ENCODE measurements at places on chromosomes 13 and 19.

- DNase-seq, result no peak
Measured at GRCh38 chr13:106523576-106523975, 11.9 kb downstream of the EFNB2 start.

DNA sequence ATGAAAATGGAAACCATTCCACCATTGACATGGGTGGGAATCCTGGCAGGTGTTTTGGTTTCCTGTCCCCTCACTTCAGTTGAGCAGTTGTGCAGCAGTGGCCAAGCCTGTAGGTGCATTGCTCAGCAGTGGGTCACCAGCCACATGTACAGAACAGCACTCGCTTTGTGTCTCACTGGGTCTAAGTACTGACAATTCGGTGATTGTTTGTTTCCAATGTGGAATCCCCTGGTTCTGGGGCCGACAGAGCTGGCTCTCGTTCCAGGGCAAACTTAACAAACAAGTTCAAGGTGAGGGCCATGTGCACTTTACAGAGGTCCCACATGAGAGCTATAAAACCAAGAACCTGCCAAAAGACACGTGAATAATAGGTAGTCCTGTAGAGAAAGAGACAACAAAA, 54.1 kb upstream of the SPATA13 start:
- DNase-seq, result no peak

DNA sequence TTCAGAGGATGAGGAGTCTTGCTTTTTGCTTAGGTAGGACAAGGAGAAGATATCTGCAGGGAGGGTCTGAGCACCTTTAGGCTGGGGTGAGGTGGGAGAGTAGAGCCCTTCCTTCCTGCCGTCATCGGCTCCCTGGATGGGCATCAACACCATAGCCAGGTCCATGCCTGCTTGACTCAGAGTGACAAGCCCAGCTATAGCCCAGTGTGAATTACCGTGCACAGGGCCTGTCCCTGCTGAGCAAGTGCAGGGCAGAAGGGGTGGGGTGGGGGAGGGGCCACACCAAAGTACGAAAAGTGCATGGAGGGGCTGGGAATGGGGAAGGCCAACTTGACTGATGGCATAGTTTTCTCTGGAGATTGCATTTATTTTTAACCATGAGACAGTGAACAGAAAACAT, 30.3 kb upstream of the RNF113B start:
- peak; percentile 73 for DNase-seq

DNA sequence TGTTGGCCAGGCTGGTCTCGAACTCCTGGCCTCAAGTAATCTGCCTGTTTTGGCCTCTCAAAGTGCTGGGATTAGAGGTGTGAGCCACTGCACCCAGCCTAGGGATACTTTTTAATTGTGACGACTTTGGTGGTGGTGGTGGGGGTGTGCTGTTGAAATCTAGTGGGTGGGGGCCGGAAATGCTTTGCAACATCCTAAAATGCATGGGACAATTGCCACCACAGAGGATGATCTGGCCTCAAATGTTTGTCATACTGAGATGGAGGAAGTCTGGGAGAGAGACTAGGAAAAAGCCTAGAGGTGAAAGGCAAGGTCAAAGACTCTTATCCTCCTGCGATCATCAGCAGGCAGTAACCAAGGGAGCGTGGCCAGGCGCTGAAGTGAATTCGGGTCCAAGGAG, 1.4 kb downstream of the NWD1 start:
- no peak for DNase-seq

DNA sequence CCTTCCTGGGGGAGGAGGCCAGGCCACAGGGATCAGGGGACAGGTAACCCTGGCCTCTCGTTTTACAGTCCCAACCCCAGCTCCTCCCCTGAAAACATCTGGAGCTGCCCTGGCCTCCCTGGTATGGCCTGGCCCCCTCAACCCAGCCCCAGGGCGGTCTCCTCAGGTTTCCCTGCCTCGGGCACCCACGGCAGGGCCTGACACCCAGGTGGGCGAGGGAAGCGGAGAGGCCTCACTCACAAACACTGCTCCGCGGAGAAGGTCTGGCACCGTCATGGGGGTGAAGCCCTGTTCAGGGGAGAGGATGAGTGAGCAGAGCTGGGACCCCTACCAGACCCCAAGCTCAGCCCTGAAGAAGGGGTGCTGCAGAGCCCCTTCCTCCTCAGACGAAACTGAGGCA, 6.5 kb upstream of the CCER2 start:
- no peak for DNase-seq

DNA sequence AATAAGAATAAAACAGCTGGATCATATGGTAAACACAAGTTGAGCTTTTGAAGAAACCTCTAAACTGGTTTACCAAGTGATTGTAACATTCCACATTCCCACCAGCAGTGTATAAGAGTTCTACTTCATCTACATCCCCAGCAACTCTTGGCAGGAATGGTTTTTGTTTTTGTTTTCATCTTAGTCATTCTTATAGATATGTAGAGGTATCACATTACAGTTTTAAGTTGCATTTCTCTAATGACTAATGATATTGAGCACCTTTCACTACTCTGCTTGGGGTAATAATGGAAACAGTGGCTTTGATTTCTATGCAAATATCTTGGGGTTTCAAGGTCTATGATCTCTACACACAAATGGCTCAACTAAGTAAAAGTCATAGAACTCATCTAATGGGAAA, 614.5 kb downstream of the TBC1D4 start:
- no peak for DNase-seq

- no peak for DNase-seq
Measured at GRCh38 chr13:109199280-109199679, 569.9 kb downstream of the MYO16 start.

DNA sequence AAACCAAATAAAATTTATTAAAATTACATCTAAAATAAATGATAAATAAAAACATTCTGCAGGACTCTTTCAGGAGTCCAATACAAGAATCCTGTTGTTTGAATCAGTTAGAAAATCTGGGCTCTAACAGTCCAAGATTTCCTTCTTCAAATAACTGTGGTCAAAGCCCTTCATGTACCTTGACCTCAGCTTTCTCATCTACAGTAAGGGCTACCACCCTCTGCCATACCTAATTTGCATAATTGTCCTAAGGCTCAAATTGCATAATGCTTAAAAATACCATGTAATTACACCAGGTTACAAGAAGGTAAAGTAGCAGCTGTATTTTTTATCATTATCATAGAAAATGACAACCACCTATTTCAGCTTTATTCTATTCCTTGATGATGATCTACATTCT, 54.3 kb downstream of the XPO4 start:
- DNase-seq, result no peak

DNA sequence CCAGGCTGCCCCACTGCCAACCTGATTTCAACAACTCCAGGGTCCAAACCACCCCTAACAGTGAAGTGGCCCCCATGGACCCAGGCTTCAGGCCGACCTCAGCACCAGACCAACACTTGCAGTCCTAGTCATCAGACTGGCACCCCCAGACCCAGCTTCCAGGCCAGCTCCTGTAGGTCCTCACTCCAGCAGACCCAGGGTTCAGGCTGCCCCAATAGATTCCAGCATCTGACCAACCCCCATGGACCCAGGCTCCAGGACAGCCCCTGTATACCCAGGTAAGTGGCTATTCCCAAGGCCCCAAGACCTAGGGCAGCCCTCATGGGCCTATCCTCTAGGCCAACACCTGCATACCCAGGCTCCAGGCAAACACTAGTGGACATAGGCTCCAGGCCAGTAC, 193.8 kb upstream of the OBI1 start:
- no peak for DNase-seq

DNA sequence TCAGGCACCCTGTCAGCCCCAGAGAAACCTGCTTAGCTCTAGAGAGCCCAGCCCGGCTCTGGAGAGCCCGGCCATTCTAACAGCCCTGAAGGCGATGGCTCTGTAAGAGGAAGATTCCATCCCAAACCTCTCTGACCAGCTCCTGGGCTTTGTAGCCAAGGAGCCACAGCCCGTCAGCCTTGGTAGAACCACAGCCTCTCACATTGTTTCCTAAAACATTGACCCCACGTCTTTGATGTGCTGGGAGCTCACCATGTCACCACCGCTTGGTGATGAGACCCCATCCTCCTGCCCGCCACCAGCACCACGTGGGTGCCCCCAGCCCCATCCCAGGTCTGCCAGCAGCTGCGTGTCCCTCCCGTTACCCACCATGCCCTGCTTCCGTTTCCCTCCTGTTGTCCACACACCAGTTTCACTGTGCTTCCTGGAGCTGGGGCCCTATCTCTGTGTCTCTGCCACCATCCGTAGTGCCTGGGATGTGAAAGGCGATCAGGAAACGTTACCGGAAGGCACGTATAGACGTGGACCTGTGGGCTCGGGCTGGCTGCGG, 94.2 kb upstream of the MCF2L start:
- DNase-seq, result no peak

- no peak for DNase-seq
Measured at GRCh38 chr13:41837629-41838028, 123.3 kb downstream of the VWA8 start.

DNA sequence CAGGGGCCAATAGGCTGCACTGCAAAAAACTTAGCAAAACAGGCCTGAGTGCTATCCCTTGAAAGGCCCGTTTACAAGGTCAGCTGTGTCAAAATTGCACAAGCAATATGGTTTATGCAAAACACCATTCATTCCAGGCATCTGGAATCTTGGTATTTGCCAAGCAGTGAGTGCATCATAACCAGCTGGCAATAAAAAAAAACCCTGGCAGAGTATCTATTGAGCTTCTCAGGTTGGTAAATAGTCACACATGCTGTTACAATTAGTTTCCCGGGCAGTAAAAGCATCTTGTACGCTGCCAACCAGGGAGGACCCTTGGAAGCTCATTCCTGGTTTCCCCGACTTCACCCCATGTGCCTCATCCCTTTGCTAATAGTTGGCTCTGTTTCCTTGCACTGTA, 21.3 kb downstream of the ZNF77 start:
- no peak for DNase-seq

- no peak for DNase-seq
Measured at GRCh38 chr13:94335761-94336526, 143.5 kb downstream of the DCT start.

- no peak for DNase-seq
Measured at GRCh38 chr13:29707876-29708543, 112.5 kb upstream of the SLC7A1 start.

DNA sequence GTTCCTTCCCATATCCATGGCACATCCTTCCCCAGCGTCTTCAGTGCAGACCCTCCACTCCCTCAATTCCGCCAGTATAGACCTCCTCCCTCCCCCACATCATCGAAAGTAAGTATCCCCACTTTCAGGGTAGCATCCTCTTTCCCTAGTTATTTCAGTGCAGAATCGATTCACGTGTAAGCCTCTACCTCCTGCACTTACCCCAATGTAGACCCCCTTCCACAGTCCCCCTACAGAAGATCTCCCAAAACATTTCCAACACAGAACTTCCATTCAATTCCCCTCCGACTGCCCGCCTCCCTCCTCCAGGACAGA, 664 bp downstream of the IRF3 start:
- no peak for DNase-seq

- no peak for DNase-seq
Measured at GRCh38 chr19:31983647-31984046, 361.8 kb upstream of the ZNF507 start.

GRCh38 chr13:63690672-63691071, 2275.0 kb upstream of the PCDH20 start:
- DNase-seq, result no peak

GRCh38 chr13:97318532-97318931, 96.4 kb downstream of the MBNL2 start:
- DNase-seq, result no peak

DNA sequence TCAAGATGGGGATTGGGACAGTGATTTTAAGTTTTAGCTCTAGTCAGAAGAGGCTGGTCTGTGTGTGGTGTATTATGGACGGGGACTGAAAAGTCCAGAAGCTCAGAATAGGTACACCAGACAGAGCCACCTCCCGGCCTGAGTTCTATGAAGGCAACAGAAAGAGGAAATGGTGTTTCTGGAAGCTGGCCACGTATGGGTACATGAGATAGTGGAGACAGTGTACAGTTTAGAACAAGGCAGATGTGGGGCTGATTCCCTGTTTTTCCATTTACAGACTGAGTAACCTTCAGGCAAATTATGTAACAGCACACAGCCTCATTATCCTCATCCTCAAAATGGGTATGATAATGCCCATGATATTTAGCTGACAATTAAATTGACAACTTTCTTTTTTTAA, 1.3 kb downstream of the ZNF175 start:
- no peak for DNase-seq

Data from Caki2 (cell line).